ENCODE measurements at places on chromosomes 3 and 15.

GRCh38 chr15:73983211-73983727, 8.8 kb downstream of the STOML1 start:
- no peak for DNase-seq

- no peak for DNase-seq
These were observed 154.4 kb downstream of the PEX5L start for GRCh38 chr3:179882292-179882691.

DNA sequence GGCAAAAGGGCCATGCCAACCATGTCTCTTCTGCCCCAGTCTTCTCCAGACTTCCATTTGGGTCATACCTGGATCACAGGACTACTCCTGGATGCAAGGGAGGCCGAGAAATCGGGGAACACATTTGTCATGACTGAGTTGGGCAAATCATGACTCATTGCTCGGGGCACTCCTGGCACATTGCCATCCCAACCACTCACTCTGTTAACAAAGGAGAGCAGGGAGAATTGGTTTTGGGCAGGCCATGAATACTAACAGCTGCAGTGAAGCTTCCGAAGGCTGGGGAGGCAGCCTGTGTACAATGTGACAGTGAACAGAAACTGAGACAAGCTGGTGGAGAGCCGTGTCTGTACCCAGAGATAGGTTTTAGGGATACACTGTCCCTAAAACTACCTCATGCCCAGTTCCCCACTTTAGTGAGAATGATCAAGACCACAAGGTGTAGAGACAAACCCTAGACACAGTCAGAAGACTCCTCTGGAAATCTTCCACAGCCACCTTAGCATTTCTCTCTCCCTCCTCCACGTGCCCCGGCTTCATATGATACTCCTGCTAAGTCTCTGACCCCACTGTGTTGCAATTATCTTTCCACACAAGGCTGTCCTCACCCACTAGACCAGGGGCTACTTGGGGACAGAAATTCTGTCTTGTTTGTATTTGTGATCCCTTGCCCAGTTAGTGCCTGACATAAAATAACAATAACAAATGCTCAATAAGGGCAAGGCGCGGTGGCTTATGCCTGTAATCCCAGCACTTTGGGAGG, 10.5 kb upstream of the BUB1B start:
- no peak for DNase-seq

- DNase-seq, result no peak
These were observed 285.2 kb upstream of the ATP10A start for GRCh38 chr15:26148156-26148860.

GRCh38 chr3:114143817-114144216, 35.0 kb downstream of the DRD3 start:
- no peak for DNase-seq

- no peak for DNase-seq
These were observed 9.5 kb downstream of the BSN start for GRCh38 chr3:49563766-49564165.

DNA sequence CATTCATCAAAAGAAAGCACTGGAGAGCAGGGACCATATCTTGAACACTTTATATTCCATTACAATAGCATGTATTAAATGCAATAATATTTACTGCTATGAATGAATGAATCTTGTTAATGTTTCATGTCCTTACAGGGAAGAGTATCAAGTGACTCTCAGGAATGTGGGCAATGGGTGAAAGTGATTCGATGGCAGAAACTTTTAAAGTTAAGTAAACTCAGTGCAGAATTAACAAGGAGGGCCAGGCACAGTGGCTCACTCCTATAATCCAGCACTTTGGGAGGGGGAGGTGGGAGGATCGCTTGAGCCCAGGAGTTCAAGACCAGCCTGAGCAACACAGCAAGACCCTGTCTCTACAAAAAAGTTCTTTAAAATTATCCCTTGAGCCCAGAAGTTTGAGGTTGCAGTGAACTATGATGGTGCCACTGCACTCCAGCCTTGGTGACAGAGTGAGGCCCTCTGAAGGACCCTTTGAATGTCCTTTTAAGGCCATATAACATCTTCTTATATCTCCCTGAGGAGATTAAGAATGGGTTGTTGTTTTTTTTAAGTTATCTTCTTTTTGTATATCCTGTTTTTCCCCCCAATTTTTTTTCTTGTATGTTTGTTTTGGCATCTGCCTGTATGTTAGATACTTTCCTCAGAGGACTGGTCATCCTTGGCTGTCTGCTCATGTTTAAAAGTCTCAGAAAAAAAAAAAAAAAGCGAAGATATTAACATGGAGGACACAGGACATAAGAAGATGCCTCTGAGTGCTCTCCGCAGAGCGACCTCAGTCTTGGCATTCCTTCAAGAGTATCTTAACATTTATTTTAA, 9.6 kb upstream of the FSIP1 start:
- DNase-seq, result no peak

DNA sequence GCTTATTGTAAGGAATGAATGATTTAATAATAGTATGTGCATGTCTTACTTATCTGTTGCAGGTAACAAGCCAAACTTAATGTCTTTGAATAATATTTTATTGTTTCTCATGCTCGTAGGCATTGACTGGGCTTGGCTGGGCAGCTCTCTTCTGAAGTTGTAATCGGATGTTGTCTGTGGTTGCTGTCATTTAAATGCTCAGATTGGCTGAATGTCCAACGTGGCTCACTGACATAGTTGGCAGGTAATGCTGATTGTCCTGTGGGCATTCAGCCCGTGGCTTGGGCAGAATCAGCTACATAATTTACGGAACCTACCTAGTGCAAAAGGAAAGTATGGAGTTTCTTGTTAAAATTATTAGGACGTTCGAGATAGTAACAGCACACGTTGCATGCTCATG, 297.4 kb upstream of the GBE1 start:
- DNase-seq, result no peak

- DNase-seq, result no peak
These were observed 676.0 kb downstream of the EPHA3 start for GRCh38 chr3:89783341-89783927.

DNA sequence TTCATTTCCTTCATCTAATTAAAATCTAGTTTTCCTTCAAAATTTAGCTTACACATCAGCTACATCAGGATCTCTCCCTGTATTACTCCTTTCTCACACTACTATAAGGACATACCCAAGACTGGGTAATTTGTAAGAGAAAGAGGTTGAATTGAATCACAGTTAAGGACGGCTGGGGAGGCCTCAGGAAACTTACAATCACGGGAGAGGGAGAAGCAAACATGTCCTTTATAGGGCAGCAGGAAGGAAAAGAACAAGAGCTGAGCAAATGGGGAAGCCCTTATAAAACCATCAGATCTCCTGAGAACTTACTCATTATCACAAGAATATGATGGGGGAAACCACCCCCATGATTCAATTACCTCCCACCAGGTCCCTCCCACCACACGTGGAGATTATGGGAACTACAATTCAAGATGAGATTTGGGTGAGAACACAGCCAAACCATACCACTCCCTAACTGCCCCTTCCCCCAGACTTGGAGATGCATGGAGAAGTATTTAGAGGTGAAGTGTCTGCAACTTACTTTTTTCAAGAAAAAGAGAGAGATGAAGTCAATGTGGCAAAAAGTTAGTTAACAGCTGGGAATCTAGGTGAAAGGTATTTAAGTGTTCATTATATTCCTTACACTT, 21.3 kb downstream of the PRTG start:
- DNase-seq, result no peak

- DNase-seq, result no peak
These were observed 67.0 kb downstream of the PPCDC start for GRCh38 chr15:75090388-75090734.

DNA sequence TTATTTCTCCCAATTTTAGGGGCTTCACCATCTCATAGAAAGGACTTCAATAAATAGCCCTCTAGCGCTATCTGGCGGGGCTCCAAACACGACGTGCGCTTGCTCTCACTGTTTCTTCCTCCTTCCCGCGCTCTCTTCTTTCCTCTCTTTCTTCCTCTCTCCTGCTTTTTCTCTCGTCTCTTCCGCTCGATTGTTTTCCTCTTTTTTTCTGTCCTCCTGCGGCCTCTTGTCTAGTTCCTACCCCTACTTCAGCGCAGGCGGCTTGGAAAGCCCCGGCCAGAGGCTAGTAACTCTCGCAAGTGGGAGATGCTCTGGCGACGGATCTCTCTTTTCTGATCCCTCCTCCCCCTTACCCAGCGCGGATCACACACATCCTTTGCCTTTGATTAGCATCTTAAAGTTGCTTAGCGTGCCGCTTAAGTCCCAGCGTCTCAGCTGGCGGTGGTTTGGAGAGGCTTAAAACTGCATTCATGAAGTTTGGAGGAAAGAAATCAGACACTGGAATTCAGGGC, 6.2 kb upstream of the MEIS2 start:
- DNase-seq, result no peak

- DNase-seq, result no peak
These were observed 151.7 kb upstream of the PROK2 start for GRCh38 chr3:71936681-71937080.

- no peak for DNase-seq
These were observed 474.0 kb downstream of the EPHB1 start for GRCh38 chr3:135268941-135269532.

GRCh38 chr15:55737373-55737772, 5.6 kb downstream of the PRTG start:
- DNase-seq, result no peak

GRCh38 chr3:96813820-96814650, at the start of gene EPHA6:
TSS of gene EPHA6 (plus strand) at chr3:96814594.
- no peak for DNase-seq

DNA sequence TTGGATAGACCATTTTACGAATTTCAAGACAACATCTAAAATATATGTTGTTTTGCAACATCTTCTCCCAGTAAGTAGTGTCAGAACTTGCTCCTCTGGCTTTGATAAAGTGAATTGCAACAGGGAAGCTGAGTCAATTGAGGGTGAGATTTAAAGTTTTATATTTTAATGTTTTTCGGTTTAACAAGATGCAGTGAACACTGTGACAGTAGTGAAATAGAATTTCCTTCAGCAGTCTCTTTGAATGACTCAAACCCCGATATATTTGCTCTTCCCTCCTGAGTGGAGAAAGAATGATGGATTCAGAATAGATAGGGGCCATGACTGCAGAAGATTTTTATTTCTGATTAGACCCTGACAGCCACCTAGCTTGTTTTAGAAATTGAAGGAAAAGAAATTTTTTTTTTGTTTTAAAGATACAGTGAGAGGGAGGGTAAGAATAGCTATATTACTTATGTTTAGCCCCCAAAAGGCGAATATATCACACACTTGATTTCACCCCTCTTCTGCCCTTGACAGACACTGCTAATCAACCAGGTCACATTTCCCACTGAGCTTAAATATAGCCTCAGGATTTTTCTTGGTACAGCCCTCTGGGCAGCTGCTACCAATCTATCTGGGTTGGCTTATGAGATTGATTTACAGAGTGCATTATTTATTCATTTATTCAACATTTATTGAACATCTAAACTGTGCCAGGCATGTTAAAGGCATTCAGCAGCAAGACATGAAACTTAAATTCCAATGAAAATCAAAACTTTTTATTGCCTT, 183.3 kb upstream of the ADAMTS9 start:
- no peak for DNase-seq

DNA sequence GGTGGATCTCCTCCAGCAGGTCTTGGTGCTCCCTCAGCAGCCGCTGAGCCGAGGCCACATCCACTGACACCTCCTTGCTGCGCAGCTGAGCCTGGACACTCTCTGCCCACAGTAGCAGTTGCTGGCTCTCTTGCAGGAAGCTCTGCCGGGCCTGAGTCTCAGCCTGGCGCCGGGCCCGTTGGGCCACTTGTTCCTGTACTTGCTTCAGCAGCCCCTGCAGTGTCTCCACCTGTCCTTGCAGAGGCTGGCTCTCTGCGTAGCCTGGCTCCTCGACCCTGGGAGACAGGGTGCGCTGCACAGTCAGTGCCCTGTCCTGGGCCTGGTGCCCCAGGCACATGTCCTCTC, 15.5 kb downstream of the SPTBN5 start:
- no peak for DNase-seq

DNA sequence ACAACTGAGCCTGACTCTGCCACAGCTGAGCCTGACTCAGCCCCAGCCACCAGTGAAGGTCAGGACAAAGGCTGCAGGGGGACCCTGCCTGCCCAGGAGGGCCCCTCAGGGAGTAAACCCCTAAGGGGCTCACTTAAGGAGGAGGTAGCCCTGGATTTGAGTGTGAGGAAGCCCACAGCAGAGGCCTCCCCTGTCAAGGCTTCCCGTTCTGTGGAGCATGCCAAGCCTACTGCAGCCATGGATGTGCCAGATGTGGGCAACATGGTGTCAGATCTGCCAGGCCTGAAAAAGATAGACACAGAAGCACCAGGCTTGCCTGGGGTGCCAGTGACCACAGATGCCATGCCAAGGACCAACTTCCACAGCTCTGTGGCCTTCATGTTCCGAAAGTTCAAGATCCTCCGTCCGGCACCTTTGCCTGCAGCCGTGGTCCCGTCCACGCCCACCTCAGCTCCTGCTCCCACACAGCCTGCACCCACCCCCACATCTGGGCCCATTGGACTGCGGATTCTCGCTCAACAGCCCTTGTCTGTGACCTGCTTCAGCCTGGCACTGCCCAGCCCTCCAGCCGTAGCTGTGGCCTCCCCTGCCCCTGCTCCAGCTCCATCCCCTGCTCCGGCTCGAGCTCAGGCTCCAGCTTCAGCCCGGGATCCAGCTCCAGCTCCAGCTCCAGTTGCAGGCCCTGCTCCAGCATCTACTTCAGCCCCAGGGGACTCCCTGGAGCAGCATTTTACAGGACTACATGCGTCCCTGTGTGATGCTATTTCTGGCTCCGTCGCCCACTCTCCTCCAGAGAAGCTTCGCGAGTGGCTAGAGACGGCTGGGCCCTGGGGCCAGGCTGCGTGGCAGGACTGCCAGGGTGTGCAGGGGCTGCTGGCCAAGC, 6.2 kb downstream of the C15orf39 start:
- no peak for DNase-seq

- peak; percentile 39 for DNase-seq
These were observed 11.4 kb downstream of the EIF4G1 start for GRCh38 chr3:184325715-184326369.

DNA sequence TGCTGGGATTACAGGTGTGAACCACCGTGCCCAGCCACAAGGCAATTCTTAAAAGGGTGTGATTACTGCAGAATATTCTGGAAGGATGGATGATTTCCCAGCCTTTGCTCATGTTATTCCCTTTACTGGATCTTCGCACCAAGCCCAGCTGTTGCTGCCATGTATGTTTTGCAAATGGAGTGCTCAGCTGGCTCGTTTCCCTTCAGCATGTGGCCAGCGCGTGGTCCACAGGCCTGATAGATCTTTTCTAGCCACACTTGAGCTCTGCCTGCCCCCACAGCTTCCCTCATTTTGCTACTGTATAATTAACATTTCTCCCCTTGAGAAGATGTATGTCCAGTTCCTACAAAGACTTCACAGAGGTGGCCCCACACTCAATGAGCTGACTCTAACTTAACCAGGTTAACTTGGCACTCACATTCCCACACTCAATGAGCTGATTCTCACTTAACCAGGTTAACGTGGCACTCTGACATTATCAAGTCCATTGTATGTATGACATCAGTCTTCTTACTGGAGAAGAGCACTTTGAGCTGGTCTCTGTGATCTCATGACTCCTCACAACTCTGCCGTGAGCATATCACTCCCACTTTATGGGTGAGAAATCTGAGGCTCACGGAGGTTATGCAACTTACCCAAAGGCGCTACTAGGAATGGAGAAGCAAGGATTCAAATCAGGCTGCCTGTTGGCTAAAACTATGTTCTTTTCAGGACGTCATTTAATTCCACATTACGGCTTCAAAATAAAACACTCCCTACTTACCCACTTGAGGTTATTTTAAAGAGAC, 49.2 kb downstream of the TM4SF4 start:
- no peak for DNase-seq
